Activated T-helper 2 cell treated with anti-CD3 and anti-CD28 coated beads, Interferon-gamma antibody, Interleukin-2, Interleukin-4, amounts not matched to agents 10 μg/mL and 5 μg/mL and 100 μg/mL, durations not matched to agents 14 hours and 24 hours and 36 hours (primary cell): ENCODE measurements at places on chromosomes 6 and 20. TPM values are rescaled to one million over a fixed set of nuclear protein-coding genes. Genes with fewer than 3 reads are reported as not detected.

Gene C20orf141
- not detected in 2 replicates for total RNA-seq

Gene PRSS35
- not detected in 2 replicates for total RNA-seq

Gene ZNF334
- total RNA-seq, result 1.2 and 1.4 TPM in 2 replicates

Gene SDCBP2
- 3.2 and 4.1 TPM in 2 replicates for total RNA-seq

Gene TSPO2
- total RNA-seq, result not detected in 2 replicates

Gene L3MBTL3
- 7.0 and 8.3 TPM in 2 replicates for total RNA-seq

GRCh38 chr6:1619673-1620503 is 10.2 kb downstream of the FOXC1 start:
- H3K36me3 ChIP-seq, result peaks cover 3% of the 10 kb centered on the region
- peaks cover 68% of the 10 kb centered on the region for H3K27me3 ChIP-seq
- H3K4me1 ChIP-seq, result no peaks in the 10 kb centered on the region
- H3K27ac ChIP-seq, result no peak overlapping the region
- no peak overlapping the region for H3K4me3 ChIP-seq

- no peak overlapping the region for H3K27ac ChIP-seq
- no peak for DNase-seq
- no peak overlapping the region for H3K4me3 ChIP-seq
- no peaks in the 10 kb centered on the region for H3K36me3 ChIP-seq
- H3K27me3 ChIP-seq, result peaks cover 21% of the 10 kb centered on the region
Observed at GRCh38 chr6:96468681-96469224, 52.9 kb upstream of the UFL1 start.
